ENCODE measurements at places on chromosomes 11 and 22.

- no peak for DNase-seq
Measured at GRCh38 chr11:119483341-119483880, 60.4 kb upstream of the THY1 start.

DNA sequence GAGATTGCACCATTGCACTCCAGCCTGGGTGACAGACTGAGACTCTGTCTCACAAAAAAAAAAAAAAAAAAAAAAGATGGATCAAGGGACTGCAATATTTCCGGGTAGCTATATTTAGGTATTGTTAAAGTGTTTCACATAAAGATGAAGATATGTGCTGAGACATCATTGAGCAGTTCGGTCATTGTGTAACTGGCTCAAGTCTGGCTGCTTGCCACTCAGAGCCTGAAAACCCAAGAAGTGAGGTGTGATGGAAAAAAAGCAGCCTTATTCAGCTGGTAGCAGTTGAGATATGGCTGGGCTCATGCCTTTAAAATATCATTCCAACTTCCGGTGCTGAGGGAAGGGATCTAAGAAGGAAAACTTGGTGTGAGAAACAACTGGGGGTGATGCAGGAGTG, 46.9 kb downstream of the LUZP2 start:
- DNase-seq: no peak

GRCh38 chr11:78533399-78533798, 41.3 kb downstream of the NARS2 start:
- DNase-seq: no peak

- DNase-seq: no peak
Measured at GRCh38 chr22:48720662-48721394, 1106.8 kb downstream of the BRD1 start.

DNA sequence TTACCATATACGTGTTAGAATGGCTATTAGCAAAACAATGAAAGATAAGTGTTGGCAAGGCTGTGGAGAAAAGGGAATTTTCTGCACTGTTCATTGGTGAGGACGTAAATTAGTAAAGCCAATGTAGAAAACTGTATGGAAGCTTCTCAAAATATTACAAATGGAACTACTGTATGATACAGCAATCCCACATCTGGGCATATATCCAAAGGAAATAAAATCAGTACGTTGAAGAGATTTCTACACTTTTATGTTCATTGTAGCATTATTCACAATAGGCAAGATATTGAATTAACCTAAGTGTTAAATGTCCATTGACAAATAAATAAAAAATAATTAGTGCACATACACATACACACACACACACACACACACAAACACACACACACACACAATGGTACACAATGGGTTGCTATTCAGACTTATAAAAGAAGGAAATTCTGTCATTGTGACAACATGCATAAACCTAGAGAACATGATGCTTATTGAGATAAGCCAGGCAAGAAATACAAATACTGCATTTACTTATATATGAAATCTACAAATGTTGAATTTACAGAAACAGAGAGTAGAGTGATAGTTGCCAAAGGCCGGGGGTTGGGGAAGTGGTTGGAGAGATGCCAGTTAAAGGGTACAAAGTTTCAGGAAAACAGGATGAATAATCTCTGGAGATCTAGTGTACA, 565.8 kb upstream of the LRRC4C start:
- no peak for DNase-seq

DNA sequence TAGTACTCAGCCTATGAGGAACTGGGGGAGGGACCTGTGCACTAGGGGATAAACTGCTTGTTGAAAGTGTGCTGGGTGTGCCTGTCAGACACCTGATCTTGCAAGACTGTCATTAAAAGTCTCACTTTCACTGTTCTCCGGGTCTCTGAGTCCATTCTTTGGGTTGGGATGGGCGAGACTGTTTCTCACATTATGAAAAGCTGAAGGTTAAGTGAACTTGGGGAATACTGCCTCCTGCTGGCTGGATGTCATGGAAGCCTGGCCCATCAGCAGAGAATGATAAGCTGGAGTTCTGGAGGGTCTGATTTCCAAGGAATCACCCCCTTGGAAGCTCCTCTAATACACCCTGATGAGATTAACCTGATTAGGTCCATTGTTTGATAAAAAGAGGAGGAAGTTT, 9.0 kb upstream of the VPREB1 start:
- DNase-seq: no peak

DNA sequence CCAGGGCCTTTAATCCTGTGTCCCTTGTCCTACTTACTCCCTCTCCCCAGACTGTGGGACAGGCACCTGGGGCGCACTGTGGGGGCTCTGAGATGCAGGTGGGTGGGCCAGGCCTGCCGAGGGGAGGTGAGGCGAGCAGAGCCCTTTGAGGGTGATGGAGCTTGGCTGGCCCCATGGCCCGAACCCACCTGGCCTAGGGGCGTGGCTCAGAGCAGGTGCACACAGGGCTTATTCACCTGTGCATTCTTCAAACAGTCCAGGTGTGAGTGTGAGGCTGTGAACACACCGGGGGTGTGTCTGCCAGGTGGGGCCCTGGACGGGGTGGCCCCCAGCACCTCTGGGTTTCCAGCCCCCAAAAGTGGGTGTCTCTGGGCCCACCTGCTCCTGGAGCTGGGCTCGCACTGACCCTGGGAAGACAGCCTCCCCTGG, 9.0 kb upstream of the MUC5AC start:
- DNase-seq: no peak

DNA sequence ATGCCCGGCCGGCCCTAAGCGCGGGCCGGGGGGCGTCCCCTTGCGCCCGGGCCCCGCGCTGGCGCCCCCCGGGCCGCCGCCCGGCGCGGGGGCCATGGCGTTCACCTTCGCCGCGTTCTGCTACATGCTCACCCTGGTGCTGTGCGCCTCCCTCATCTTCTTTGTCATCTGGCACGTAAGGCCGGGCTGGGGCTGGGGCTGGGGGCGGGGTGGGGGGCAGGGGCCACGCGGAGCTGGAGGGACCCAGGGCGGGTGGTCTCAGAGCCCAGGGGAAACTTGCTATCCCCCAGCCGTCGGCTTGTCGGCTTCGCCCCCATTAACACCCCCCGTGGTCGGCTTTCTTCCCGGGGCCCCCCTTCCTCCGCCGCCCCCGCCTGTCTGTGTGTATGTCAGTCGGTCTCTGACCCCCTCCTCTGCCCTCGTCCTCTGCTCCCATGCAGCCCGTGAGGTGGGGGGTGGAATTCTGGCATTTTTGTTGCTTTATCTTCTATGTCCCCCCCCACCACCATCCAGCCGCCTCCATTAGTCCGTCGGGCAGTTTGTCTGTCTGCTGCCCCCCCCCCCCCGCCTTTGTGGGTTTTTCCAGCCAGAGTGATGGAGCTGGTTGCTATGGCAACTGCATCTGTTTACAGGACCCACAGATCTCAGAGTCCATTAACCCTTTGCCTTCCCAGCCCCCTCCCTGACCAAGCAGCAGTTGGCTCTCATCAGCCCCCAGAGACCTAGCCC, 552 bp downstream of the CNIH2 start:
- no peak for DNase-seq

Measured in NCI-H510A (cell line).